ENCODE measurements at places on chromosomes 12 and 14.

GRCh38 chr12:15001733-15002382 lies 29.0 kb downstream of the PDE6H start:
- no peak for DNase-seq

- DNase-seq, result no peak
Measured at GRCh38 chr12:123264642-123265041, 7.0 kb downstream of the CDK2AP1 start.

DNA sequence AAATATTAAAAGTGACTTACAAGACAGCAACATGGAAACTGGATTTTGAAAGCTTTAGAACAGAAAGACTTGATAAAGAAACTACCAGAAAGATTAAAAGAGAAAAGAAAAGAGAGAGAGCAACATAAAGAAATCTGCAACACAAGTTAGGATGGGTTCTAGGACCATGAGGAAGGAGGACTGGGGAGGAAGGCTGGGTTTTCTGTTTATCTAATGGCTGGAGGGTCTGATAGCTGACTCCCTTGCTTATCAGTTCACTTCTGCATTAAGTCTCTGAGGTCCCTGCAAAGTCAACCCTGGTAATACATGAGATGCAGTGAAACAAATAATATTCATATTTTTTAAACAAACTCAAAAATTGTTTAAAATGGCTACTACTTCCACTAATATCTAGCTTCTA lies 90.1 kb downstream of the RPAP3 start:
- no peak for DNase-seq

GRCh38 chr14:92587700-92588085 lies 74.1 kb downstream of the RIN3 start:
- no peak for DNase-seq

GRCh38 chr14:35988550-35988949 lies 162.4 kb downstream of the BRMS1L start:
- no peak for DNase-seq

GRCh38 chr12:122348505-122348904 lies 74.0 kb downstream of the CLIP1 start:
- no peak for DNase-seq

- DNase-seq, result no peak
Measured at GRCh38 chr14:27050208-27050607, 452.4 kb upstream of the NOVA1 start.

DNA sequence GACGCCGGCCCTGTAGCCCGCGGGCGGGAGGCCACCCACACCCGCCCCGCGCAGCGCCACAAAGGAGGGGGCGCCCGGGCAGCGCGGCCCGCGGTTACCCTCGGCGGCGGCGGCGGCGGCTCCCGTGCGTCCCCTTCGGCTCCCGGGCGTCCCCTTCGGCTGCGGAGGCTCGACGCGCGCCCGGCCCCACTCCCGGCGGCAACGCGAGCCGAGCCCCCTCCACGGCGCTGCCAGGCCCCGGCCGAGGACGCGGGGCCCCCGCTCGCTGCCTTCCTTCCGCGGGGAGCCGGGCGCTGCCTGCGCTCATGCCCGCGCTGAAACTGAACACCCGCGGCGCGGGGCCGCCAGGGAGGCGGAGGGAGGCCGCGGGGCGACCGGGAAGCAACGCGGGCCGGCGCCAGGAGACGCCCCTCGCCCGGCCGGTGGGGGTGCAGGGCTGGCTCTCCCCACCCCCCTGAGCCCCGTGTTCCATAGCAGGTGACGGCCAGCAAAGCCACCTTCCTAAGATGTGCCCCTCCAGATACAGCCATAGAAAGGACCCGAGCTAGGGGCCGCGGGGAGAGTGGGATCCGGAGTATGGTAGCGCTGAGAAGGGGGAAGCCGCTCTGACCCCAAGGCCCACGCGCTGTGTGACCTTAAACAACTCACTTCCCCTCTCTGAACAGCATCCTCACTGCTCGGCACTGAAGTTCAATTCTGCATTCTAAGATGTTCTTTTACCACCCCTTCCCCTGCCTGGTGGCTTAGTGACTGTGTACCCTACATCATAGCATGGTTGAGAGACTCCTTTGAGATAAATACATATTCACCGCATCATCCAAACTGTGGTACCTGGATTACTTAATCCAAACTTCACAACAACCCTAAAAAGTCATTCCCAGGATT lies 42.8 kb downstream of the KDM2B start:
- peak; percentile 11 for DNase-seq

DNA sequence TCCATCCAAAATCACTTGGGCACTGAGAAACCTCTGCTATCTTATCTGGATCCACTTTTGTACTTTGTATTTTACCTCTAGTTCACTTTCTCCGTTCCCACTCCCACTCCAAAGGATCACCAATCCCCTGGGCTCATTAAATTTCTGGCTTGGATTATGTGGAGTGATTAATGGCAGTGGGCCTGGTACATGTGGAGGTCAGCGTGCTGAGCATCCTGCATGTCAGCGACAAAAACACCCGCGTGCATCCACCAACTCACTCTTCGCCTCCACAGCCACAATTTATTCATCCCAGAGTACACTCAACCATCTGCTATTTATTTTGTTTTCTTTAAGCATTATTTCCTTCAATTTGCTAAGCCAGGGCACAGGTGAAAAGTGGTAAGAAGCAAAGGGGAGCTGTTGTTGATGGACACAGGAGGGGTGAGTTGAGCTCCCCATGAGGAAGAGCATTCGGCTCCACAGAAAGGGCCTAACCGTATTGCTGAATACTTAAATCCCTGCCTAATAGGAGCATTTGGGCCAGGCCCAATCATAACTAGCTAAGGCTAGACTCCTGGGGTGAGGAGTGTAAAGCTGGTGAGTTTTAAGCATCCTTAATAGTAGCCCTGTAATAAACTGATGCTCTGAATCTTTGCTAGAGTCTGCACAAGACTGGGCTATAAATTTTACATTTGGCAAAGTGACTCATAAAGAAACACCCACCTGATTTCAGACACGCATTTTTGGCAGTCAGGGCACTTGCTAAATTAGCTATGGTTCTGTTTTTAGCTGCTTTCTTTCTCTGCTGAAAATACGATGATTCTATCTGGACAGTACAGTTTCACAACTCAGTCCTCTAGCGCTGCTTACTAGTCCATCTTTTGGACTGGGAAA lies 137.8 kb downstream of the SLC25A21 start:
- no peak for DNase-seq

DNA sequence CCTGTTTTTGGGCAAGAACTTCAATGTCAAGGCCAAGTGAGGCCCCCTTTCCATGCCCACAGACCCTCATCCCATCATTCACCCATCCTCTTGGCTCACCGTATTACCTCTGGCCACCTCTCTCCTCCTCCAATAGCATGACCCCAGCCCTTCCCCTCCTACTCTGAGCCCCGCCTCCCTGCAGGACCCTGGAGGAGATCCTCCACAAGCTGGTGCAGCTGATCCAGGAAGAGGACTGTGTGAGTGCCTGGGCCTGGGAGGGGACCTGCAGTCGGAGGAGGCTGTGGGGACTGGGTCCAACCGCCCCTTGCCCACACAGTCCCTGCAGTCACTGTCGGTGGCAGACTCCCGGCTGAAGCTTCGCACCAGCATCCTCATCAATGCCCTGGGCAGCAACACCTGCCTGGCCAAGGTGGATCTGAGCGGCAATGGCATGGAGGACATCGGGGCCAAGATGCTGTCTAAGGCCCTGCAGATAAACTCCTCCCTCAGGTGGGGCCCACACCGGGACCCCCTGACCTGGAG lies 7.2 kb downstream of the CARMIL3 start:
- DNase-seq, result no peak

- no peak for DNase-seq
Measured at GRCh38 chr12:109727039-109727723, 13.6 kb downstream of the FAM222A start.

- no peak for DNase-seq
Measured at GRCh38 chr12:107515446-107515958, 170.1 kb upstream of the PWP1 start.

- no peak for DNase-seq
Measured at GRCh38 chr14:96564389-96564788, 62.2 kb downstream of the PAPOLA start.

GRCh38 chr14:34034447-34035176 lies 83.7 kb upstream of the EGLN3 start:
- DNase-seq, result no peak

GRCh38 chr12:76859611-76860010 lies 19.2 kb downstream of the CSRP2 start:
- DNase-seq, result no peak

GRCh38 chr12:49972641-49973360 lies at the start of gene AQP6:
Gene AQP6, plus strand, starts transcription at chr12:49972947. Its CDS starts 227 bp downstream, at chr12:49973174.
- DNase-seq, result no peak

DNA sequence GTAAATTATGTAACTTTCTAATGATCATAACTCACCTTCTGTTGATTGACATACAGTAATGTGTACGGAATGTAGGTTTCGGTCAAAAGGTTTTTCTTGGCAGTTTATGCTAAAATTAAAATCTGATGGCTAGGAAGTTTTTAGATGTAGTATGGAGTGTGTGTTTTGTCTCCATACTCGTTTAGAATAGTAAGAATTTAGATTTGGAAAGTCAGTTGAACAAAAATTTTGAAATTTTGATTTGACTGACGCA lies 859 bp downstream of the PALS1 start:
- no peak for DNase-seq

DNA sequence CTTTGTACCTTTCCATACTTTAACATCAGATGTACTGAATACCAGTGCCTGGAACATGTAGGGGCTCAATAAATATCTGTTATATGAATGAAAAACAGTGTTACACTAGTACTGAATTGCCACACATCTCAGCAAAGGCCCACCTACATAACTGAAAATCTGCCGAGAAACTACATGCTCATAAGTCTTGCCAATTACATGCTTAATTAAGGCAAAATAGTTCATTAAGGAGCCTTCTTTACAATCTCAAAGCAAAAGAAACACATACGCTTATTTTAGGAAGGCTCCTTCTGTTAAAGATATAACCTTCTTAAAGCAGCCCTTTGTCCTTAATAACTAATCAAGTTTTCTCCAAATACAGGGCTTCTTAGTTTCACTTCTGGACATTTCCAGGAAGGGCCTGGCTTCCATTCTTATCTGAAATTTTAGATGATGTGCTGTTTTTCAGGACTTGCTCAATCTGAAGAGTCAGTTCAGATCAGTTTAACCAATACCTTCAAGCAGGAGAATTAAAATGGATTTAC lies 11.5 kb downstream of the LIMA1 start:
- DNase-seq, result no peak
